ENCODE measurements at places on chromosomes 7 and 10. TPM values are rescaled to one million over a fixed set of nuclear protein-coding genes. Genes with fewer than 3 reads are reported as not detected.

- DNase-seq = no peak
These were observed 35.8 kb upstream of the GPR37 start for GRCh38 chr7:124801330-124801895.

STRA8 gene
- not detected for total RNA-seq

OR2A12 gene
- total RNA-seq = not detected

ZDHHC4 gene
- total RNA-seq = 34.3 TPM

DNA sequence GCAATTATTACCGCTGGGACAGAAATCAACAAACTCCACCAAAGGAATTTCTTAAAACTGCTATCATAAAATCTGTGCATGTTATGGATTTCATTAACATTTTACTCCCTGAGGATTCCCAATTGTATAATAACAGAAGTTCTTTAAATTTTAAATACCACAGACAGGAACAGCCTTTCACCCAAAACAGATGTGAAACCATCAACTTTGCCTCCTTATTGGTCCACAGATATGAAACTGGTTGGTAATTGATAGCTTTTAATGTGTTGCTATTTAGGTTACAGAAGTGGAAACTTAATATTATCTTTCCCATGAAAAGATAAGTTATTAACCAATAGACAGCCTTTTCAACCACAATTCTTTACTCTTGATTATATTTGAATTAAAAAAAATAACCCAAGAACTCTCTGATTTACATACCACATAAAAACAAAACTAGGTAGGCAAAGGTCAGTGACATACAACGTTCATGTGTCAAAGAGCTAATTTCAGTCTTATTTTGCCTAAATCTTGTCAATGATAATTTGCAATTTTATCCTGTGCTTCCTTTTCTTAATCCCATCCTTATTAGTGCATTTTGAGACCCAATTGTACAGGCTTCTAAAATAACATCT, 90.0 kb downstream of the NRP1 start:
- DNase-seq = no peak

Measured in cardiac septum (tissue), 1 donor.